ENCODE measurements at places on chromosomes 3 and 15. TPM values are rescaled to one million over a fixed set of nuclear protein-coding genes. Genes with fewer than 3 reads are reported as not detected.

DNA sequence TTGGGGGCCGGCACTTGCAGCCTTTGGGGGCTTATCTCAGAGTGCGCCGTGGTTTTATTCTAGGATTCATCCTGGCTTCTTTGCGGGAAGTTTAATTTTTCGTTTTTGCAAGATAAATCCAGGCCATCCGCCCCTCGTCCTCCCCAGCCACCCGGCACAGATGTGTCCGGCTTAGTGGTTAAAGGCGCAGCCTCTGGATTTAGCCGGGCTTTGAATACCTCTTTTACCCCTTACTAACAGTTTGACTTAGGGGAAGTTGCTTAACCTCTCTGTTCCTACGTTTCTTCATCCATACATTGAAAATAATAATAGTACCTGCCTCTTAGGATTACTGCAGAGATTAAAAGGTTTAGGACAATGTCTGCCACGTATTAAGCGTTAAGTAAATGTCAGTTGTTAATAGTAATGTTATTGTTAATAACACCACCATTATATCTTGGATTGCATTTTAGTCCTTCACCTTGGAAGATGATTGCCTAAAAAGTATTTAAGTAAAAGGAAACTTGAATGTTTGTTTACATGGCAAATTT lies 714 bp downstream of the ECT2 start:
- H3K4me1 ChIP-seq, result no peaks in the 10 kb centered on the region
- H3K27ac ChIP-seq, result peak overlapping the region; percentile 22
- no peaks in the 10 kb centered on the region for H3K36me3 ChIP-seq
- H3K4me3 ChIP-seq, result peak overlapping the region; percentile 80
- no peak for DNase-seq

DNA sequence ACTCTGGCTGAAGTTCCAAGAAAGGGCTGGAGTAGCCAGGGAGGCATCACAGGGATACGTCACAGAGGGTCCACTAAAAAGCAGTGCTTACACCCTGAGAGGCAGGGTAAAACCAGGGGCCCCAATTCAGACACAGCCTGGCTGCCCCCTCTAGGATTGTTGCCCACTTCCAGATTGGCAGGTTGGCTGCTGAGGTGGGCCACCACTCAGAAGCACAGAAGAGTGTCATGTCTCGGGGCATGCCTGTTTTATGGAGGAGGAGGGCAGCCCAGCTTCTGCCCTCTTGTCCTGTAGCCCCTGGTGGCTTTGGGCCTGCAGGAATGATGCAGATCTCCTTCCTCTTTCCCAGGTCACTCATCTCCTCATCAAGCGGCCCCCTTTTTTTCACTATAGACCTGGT lies 24.0 kb downstream of the NOX5 start:
- H3K4me3 ChIP-seq, result no peak overlapping the region
- no peaks in the 10 kb centered on the region for H3K27me3 ChIP-seq
- H3K27ac ChIP-seq, result no peak overlapping the region
- no peak for DNase-seq

Gene RARB
- total RNA-seq, result 1.2 TPM

DNA sequence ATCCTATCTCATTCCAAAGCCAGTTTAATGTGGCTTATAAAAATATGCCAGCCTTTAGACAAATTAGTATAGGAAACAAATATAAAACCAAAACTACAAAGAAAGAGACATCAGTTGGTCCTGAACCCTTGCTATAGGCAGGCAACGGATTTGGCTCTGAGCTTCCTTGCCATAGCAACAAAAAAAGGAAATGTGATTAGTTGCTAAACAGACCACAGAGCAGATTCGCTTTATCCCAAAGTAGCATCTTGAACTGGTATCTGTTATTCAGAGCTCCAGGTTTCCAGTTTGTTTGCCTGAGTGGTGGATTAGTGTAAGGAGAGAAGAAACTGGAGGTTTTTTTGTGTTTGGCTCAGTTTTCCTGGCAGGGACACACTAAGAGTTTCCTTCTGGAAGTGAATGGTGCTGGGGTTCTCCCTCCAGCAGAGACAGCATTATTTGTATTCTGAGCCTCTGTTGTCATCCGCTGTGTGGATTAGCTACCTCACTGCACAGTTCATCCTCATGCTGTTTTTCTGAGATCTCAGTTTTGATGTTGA lies 44.1 kb downstream of the CHST2 start:
- DNase-seq, result no peak
- H3K27ac ChIP-seq, result no peak overlapping the region
- H3K4me1 ChIP-seq, result no peaks in the 10 kb centered on the region
- H3K36me3 ChIP-seq, result no peaks in the 10 kb centered on the region
- no peaks in the 10 kb centered on the region for H3K27me3 ChIP-seq

- H3K4me1 ChIP-seq, result peaks cover 23% of the 10 kb centered on the region
- H3K27ac ChIP-seq, result peak overlapping the region; percentile 52
- no peaks in the 10 kb centered on the region for H3K36me3 ChIP-seq
- no peak overlapping the region for H3K4me3 ChIP-seq
- no peaks in the 10 kb centered on the region for H3K27me3 ChIP-seq
- peak; percentile 39 for DNase-seq
These were observed 52.7 kb downstream of the MB21D2 start for GRCh38 chr3:192864941-192865340.

Gene SHC4
- 0.39 TPM for total RNA-seq

DNA sequence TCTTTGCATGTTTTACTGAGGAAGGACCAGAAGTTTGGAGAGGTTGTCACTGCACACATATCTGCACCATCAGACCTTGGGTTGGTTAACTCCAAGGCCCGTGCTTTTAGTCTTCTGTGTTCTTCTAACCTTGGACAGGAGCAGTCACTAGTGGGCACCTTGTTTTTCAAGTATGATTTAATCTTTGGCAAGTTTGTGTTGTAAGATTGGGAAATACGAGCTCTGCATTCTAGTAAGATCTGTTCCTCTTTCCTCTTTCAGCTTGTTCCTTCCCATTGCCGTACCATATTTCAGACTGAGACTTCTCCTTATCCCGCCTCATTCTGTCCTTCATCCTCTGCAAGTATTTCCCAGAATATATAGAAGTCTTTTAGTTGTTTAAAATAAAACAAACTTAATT lies 5.1 kb downstream of the TMOD2 start:
- peaks cover 10% of the 10 kb centered on the region for H3K4me1 ChIP-seq
- no peaks in the 10 kb centered on the region for H3K27me3 ChIP-seq
- H3K4me3 ChIP-seq, result no peak overlapping the region
- H3K27ac ChIP-seq, result no peak overlapping the region
- DNase-seq, result no peak
